ENCODE measurements at places on chromosomes 16 and 17.

- peak; percentile 56 for DNase-seq
Measured at GRCh38 chr17:79808763-79809529, 12.1 kb upstream of the CBX8 start.

DNA sequence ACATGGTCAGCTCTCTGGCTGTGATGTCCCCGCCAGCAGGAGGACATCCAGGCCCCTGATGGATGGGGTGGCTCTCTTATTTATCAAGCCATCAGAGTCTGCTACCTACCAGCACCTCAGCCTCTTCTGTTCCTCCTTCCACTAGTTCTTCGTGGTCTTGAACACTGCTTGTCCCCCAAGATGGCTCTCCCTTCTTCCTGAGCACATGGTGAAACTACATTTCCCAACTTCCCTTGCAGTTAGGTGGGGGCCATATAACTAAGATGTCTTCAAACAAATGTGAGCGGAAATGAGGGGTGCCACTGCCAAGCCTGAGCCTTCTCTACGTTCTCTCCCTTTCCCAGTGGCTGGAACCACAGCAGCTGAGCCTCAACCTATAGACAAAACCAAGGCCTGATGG is 29.8 kb upstream of the CCDC182 start:
- DNase-seq = no peak

DNA sequence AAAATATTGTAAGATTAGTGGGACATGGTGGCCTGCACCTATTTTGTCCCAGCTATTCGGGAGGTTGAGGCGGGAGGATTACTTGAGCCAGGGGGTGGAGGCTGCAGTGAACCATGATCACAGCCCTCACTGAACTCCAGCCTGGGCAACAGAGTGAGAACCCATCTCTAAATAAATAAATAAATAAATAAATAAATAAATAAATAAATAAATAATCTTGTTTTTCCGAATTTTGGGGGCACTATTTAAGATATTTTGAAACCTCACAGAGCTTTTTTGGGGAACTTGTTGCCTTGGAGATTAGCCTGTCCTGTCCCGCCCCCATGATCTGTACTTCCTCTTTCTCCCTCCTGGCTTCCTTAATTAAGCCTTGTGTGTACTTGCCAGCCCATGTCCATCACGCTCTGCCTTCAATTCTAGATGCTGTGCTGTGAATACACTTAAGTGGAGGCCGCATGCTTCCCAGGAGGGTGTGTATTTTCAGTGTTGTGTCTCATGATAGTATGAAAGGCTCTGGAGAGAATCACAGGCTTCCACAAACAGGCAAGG is 4.4 kb downstream of the LGALS9 start:
- DNase-seq = no peak

DNA sequence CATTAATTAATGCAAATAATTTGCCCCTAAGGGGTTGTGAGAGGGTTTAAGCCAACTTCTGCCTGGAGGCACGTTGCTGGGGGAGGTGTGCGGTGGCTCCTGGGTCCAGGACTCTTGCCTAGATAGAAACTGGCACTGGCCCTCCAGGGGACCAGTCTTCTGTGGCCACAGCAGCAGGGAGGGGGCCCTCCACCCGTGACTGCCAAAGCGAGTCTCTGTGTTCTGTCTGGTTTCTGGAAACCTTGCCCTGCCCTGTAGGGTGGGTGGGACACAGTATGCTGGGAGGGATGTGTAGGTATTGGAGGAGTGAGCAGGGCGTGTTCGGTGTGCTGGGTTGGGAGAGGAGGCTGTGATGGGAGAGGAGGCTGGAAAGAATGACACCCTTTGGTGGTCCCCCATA is 78.8 kb downstream of the TBC1D16 start:
- no peak for DNase-seq

- no peak for DNase-seq
Measured at GRCh38 chr17:29162082-29162908, 17.9 kb downstream of the MYO18A start.

DNA sequence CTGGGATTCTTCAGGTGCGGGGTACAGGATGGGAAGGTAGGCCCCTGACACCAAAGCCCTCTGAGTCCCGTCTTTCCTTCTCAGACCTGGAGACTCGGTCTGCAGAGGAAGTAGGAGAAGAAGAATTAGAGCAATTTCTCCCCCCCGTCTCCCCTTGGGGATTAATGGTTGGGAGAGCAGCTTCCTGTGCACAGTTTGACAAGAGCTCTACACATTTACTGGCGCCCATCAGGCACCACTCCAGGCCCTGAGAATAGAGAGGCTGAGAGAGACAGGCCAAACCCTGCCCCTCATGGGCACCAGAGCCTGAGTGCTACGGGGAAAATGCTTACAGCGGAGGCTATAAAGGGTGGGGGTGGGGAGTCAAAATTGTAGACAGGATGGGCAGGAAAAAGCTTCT is 3.5 kb upstream of the C16orf74 start:
- peak; percentile 69 for DNase-seq

- peak; percentile 41 for DNase-seq
Measured at GRCh38 chr16:29664091-29664921, 1.3 kb downstream of the SPN start.

- peak; percentile 52 for DNase-seq
Measured at GRCh38 chr17:57009737-57010445, 32.0 kb downstream of the SCPEP1 start.

- no peak for DNase-seq
Measured at GRCh38 chr17:58305626-58306025, 23.0 kb downstream of the TSPOAP1 start.

GRCh38 chr17:56842577-56842976 is 8.6 kb downstream of the DGKE start:
- DNase-seq = no peak

GRCh38 chr17:35377068-35377467 is 3.6 kb upstream of the SLFN11 start:
- DNase-seq = no peak

DNA sequence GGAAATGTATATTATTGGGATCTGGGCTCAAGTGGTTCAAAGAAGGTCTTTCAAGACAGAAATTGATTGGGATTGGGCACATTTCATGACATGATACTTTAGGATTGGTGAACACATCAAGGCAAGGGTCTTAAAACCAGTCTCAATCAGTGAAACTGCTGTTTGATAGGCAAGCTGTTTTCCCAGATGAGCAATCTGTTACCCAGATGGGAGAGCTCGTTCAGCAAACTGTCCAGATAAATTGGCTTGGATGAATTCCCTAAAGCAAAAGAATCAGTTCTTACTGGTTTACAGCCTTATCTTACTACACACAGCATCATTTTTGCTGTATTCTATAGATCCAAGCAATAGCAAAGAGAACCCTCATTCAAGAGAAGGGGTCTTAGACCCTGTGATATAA is 31.0 kb upstream of the CNEP1R1 start:
- DNase-seq = no peak

DNA sequence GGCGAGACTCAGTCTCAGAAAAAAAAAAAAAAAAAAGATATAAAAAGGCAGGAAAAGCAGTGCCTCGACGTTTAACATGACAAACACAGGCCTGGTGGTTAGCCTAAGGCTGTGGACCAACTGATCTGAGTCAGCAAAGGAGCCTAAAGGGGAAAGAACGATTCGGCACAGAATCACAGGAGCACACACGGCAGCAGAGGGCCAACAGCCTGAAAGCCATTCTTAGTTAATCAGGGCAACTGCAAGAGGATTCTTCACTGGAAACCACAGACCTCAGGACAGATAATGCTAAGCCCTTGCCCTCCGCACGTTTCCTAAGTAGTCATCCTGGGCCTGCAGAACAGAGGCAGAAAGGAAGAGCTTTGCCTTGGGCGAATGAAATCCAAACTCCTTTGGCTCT is 14.7 kb downstream of the TMEM11 start:
- DNase-seq = no peak

GRCh38 chr17:14336418-14336817 is 35.5 kb downstream of the HS3ST3B1 start:
- DNase-seq = no peak

DNA sequence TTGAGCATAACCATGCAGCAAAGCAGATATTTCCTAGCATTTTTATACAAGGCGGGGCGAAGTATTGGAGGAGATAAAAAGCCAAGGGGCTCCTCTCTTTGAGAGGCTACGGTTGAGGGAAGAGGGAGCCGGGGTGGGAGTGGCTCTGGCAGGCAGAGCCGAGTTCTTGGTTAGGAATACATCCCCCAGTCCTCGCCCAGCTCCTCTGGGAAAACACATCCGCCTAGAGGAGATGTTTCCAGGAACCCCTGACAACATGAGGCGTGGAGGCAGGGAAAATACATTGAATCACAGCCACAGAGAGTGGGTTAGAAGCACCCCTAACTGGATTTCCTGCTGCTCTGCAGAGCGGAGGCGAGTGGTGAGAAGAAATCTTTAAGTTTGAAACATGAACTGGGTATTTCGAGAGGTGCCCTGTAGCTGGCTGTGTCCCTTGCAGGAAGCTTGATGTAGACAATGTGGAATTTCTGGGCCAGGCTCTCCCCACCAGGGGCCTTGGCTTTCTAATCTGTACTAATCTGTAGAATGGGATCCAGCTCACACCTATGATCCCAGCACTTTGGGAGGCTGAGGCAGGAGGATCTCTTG is 27.3 kb downstream of the TTYH2 start:
- DNase-seq = no peak

- no peak for DNase-seq
Measured at GRCh38 chr16:88844419-88845036, 12.2 kb downstream of the GALNS start.

GRCh38 chr17:82921426-82921825 is 81.6 kb upstream of the ZNF750 start:
- DNase-seq = no peak

- no peak for DNase-seq
Measured at GRCh38 chr17:47279062-47279801, 25.6 kb downstream of the ITGB3 start.

DNA sequence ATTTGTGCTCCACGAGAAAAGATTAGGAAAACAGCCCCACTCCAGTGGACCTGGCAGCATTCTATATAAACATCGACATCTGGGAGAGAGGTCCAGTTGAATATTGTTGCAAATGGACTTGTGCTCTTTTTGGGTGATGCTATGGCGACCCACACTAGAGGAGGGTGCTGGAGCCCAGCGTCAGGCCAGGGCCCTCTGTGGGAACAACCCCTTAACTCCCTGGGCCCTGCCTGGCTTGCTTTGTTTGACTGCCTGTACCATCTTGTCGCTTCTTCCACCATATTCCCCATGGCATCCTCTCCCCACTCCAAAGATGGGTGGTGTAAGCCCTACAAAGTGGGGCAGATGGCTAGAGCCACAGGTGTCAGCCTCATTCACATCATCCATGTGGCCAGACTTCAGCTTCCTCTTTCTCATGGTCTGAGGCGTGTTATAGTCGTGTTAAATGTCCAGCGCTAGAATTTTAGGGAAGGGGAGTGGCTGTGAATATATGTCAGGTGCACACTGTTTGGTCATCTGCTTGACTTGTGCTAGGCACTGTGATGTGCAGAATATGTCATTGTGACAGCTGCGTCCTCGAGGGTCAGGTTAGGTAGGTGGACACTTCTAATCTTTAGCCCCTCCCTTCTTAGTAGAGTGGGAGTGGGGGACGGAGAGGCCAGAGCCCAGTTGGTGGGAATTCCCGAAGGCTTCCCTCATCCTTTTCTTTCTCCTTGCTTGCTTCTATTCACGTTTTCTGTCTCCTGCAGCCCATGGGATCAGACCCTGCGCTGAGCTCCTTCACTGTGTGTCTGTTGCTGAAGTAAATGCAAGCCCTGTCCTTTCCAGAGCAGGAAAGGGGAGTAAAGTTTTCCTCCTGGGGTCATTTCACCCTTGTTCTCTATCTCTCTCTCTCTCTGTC is 49.8 kb downstream of the MPRIP start:
- DNase-seq = no peak

DNA sequence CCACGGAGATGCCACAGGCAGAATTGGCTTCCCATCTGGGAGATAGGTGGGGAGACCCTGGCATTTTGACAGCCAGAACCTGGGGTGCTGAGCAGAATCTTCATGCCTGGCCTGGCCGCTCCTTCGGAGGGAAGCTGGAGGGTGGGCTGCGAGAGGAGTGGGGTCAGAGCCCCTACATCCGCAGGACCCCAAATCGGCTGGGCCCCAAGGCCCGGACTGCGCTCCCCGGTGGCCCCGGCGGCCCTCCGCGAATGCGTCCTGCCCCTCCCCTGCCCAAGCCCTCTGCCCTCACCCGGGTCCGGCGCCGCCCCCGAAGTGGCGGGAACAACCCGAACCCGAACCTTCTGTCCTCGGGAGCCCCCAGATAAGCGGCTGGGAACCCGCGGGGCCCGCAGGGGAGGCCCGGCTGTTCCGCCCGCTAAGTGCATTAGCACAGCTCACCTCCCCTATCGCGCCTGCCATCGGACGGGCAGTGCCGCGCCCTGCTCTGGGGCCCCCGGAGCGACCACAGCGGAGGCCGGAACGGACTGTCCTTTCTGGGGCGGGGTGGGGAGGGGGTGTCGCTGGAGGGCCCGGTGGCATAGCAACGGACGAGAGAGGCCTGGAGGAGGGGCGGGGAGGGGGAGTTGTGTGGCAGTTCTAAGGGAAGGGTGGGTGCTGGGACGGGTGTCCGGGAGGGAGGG is 850 bp upstream of the PNMT start:
- DNase-seq = no peak

DNA sequence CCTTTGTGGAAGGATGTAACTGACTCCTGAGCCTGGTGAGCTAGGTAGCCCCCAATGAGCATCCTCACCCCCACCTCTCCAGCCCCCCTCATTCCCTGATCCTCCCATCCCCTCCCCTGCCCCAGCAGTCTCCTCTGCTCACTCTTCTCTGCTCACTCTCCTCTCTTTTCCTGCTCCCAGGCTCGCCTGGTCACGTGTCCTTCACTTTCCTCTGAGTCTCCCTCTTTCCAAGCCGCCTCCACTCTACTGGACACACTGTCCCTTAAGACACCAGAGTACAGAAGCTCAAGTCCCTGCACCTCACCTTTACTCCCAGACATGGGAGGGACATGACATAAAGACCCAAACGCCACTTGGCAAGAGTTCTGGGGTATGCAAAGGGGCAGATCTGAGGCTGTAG is 76.3 kb upstream of the RBL2 start:
- DNase-seq = no peak

GRCh38 chr17:74843352-74843627 is 16.4 kb downstream of the GRIN2C start:
- DNase-seq = no peak

- no peak for DNase-seq
Measured at GRCh38 chr16:4372001-4372577, 441 bp downstream of the VASN start.

GRCh38 chr17:12316021-12316420 is 295.3 kb downstream of the MAP2K4 start:
- DNase-seq = no peak

DNA sequence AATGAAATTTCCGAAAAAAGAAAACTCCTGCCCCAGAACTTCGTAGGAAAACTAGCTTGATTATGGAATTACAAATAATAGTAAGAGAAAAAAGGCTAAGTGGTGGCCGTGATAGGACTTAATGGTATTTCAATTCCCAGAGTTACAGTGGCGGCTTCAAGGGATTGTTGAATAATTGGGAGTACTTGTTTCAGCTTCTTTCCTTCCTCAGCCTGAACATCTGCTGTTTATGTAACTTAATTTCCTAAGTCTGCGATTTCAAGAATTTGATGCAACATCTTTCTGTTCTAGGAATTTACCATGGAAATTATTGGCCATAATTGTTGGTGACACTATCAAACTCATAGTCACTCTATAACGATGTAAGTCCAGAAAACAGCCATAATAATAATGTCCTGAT is 684 bp upstream of the APPBP2 start:
- no peak for DNase-seq
